ENCODE measurements at places on chromosomes 1 and 21.

DNA sequence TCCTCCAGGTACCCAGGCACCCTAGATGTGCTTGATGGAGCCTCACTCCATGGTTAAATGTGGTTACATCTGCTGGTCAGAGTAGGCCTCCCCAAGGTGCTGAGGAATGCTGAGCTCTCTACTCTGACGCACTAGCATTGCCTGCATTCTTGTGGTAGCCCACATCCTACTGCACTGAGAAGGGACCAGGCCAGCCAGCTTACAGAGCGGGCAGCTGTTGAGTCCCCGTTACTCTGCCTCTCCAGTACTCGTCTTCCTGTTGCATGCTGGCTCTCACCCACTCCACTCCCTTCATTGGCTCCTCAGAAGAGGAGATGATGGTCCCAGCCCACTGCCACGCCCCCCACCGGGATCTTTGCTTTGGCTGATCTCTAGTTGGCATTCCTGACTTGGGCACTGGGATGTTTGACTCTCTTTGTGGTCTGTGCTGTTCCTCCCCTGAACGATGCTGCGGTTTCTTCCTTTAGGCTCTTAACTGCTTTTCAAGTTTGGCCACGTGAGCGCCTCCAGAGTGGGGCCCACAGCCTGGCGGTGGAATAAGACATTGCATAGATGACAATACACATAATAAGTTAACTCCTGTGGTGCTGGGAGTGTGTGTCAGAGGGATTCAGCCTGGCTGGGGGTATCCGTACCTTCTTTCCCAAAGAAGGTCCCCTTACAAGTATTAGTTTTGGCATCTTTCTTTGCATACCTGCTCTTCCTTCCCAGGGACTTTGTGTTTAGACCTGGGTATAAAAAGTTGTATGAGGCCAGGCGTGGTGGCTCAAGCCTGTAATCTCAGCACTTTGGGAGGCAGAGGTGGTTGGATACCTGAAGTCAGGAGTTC is 18.6 kb downstream of the AZIN2 start:
- no peak for DNase-seq

DNA sequence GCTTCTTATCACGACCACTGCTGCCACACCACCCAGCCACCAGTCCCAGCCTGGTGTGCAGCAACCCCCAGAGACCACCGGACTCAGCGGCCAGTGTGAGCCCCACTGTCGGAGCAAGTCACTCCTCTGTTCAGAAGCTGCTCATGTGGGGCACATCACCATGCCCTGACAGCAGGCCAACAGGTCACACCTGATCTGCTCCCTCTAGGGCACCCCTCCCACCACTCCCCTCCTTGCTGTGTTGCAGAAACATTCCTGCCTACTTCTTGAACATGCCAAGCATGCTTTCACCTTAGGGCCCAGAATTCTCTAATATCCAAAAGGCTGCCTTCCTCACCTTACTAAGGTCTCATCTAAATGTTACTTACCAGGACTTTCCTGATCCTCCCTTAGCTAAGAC is 146.5 kb downstream of the SLC45A1 start:
- DNase-seq: no peak

- no peak for DNase-seq
Observed at GRCh38 chr1:43719063-43719462, 11.7 kb downstream of the ST3GAL3 start.

- no peak for DNase-seq
Observed at GRCh38 chr1:3664700-3665375, 12.5 kb downstream of the TP73 start.

- no peak for DNase-seq
Observed at GRCh38 chr1:20154301-20154831, 15.2 kb downstream of the PLA2G2F start.

- DNase-seq: no peak
Observed at GRCh38 chr21:44262338-44263056, 800 bp upstream of the DNMT3L start.

DNA sequence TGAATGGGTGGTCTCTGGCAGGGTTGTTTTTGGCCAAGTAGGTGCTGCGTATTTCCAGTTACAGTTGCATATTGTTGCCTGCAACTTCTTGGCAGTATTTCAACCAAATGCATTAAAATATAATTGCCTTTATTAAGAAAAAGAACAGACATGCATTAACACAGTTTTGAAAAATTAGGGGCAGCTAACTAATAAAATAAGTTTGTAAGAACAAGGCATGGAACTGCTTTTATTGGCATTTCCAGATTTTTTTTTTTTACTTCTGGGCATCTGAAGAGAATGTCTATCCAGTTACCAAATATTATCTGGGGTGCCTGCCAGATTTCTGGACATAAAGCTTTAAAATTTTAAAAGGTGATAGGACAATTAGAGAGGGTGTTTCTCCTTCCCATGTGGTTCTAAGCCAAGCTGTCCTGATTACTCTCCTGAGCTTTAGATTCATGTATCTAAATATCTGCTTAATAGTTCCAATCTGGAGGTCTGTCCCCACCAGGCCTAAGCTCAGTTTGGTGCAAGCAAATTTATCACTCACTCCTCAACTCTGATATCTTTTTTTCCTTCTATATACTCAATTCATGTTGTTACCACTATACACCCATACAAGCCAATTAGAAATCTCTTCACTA is 553.3 kb upstream of the USP24 start:
- DNase-seq: no peak

- DNase-seq: no peak
Observed at GRCh38 chr1:219906924-219907771, 21.2 kb downstream of the SLC30A10 start.

DNA sequence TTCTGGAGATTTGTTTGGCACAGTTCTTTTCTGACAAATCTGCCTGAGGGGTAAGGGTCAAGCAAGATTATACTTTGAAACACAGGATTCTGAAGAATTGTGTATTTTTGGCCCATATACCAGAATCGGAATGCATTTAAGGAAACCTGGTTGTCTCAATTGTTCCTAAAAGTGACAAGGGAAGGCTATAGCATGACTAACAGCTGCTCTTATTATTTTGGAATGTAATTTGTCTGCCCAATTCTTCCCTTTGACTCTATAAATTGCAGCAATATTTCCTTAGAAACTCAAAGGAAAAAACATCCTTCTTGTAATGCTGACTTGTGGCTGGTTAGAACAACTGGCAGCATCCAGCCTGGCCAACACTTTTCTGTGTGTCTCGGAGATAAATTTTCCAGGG is 15.8 kb upstream of the VCAM1 start:
- no peak for DNase-seq

Data from midbrain (tissue), 1 donor.